Activated naive CD8-positive, alpha-beta T cell treated with anti-CD3 and anti-CD28 coated beads, Interleukin-2, amount 50 U/mL, for 16 hours (primary cell): ENCODE measurements at places on chromosomes 7 and 10.

DNA sequence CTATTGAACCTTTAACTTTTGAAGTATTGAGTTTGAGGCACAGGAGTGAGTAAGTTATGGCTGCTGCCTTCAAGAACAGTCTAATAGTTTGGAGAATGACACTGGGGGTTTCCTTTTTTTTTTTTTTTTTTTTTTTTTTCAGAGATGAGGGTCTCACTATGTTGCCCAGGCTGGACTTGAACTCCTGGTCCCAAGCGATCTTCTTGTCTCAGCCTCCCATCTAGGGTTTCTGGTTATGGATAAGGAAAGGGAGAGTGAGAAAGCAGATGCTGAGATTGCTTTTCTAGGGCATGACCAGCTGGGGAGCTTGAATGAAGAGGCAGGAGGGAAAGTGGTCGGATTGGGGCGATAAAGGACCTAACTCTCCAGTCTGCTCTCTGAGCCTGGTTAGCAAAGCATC, 59.9 kb upstream of the BTRC start:
- no peak for DNase-seq

DNA sequence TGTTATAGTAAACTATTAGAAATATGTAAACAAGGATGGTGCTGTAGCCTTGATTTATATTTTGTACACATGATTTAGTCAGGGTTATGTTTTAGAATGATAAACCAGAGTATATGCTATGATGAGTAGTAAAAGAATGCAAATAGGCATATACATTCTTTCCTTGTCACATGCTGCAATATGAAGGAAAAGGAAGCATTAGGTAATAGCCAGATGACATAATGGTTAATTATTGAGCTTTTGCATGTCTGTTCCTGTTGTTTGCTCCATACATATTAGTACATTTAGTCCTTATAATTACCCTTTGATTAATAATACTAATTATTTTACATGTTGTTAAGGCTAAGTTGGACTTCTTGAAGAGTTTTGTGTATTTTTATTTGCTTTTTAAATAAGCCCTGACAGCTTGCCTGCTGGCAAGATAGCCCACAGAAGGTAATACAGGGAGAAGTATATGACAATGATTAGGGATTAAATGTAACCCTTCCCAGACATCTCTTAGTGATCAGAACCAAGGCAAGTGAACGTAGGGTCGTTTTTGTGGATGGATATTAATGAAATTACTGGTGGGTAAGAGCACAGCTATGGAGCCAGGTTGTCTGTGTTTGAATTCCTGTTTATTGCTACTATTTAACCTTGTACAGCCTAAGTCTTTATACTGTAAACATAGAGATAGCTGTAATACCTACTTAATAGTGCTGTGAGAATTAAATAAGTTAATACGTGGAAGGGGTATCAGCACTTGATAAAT, 68.4 kb downstream of the PHTF2 start:
- no peak for DNase-seq

DNA sequence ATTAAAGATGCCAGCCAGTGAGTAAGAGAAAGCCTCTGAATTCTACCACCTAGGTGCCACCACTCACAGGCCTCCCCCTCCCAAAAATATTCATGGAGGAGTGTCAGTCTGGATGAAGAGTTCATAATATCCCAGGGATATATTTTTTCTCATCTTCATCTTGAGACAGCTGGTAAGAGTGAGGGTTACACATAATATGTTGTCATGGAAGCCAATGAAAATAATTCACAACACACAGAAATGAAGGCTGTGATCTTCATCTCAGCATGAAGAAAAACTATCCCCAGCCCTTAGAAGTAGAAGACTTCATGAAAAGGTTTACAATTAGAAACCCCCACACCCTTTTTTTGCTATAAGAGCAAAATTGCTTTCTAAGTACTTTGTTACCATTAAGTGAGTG, 175.6 kb downstream of the DNAH11 start:
- no peak for DNase-seq

- DNase-seq = no peak
Measured at GRCh38 chr10:11373717-11374171, 237.7 kb downstream of the USP6NL start.

GRCh38 chr7:120919466-120919865, 31.1 kb upstream of the ING3 start:
- no peak for DNase-seq

DNA sequence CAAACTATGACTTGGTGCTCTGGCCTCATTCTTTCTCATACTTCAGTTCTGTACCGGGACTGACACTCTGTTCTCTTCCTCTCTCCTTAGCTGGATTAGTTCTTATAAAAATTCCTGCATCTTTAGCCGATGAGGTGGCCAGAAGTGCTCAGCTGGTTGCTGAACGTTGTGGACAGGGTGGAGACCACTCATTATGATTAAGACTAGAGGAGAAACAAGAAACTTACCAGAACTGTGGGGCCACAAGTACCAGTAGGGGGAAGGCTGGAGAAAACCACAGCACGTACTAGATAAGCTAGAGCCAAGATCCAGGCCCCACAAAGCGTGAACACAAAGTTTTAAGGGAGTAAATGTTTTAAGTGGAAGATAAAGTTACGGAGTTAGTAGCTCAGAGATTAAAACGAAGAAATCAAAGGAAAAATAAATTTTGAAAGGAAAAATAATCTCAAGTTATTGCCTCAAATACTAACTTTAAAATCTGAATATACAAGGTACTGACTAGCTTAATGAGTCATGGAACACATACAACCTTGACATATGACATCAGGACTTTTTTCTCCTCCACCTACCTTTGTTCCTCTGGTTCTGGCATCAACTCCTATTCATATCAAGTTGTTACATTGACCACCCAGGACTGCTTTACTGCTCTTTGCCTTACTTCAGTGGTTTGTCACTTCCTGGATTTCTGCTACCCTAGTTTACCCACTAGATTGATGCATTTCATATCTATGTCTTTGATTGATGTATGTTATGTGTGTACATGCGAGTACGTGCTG, 469.0 kb downstream of the TFEC start:
- no peak for DNase-seq
